ENCODE measurements at places on chromosomes 13 and 19. TPM values are rescaled to one million over a fixed set of nuclear protein-coding genes. Genes with fewer than 3 reads are reported as not detected.

The FXYD1 gene
- 7.5 TPM for total RNA-seq

The PLA2G4C gene
- total RNA-seq, result 2.4 TPM

The VAV1 gene
- 0.23 TPM for total RNA-seq

The CLDND2 gene
- not detected for total RNA-seq

DNA sequence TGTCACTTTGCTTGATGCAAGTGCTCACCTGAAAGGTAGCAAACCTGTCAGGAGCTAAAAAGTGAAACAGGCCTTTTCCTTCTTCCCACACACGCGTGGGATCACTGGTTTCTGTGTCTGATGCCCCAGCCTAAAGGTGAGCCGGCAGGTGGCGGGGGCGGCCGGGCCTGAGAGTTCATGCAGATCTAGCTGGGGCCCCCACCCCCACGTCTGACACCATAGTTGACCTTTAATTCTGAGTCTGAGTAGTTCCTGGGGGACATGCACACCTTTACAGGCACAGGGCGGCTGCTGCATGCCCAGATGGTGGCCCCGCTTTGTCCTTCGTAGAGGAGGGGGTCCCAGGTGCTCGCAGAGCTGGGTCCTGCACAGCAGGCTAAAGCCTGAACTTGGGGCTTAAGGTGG is 345.3 kb downstream of the TEX29 start:
- no peak overlapping the region for H3K4me3 ChIP-seq
- peaks cover 6% of the 10 kb centered on the region for H3K27me3 ChIP-seq
- H3K4me1 ChIP-seq, result no peaks in the 10 kb centered on the region
- no peak for DNase-seq
- H3K36me3 ChIP-seq, result no peaks in the 10 kb centered on the region

- H3K27me3 ChIP-seq, result no peaks in the 10 kb centered on the region
- H3K36me3 ChIP-seq, result no peaks in the 10 kb centered on the region
- H3K27ac ChIP-seq, result no peak overlapping the region
- DNase-seq, result no peak
- no peak overlapping the region for H3K4me3 ChIP-seq
These were observed 7.3 kb downstream of the PPP6R1 start for GRCh38 chr19:55251341-55252081.

- H3K27me3 ChIP-seq, result no peaks in the 10 kb centered on the region
- no peaks in the 10 kb centered on the region for H3K36me3 ChIP-seq
- no peak for DNase-seq
- H3K27ac ChIP-seq, result no peak overlapping the region
- no peak overlapping the region for H3K4me3 ChIP-seq
- H3K4me1 ChIP-seq, result no peaks in the 10 kb centered on the region
These were observed 2033.9 kb upstream of the PCDH20 start for GRCh38 chr13:63449550-63449949.

All from hepatocyte (in vitro differentiated cells).